ENCODE measurements at places on chromosomes 12 and 14.

DNA sequence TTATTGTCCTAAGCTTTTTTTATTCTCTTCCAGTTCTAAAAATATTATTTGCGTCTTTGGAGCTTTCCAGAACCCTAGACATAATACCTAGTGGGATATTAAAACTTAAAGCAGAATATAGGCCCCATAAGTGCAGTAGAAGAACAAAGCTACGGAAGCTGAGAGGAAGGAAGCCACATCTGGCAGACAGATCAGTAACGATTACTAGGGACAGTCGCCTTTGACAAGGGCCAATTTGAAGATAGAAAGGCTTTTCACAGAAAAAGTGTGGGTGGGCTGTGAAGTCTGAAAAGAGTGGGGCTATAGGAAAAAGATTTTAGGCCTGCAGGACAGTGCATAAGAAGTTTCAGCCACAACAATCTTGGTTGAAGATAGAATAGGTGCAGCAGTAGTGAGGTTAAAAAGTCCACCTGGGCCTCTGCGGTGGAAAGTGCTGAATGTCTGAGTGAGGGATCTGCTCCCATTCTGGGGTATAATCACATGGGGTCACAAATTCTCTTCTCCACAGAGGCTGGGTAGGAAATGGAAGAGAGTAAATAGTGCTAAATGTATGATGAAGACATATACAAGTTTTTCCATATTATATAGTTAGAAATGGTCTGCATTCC, 114.5 kb downstream of the CMAS start:
- DNase-seq: no peak

- peak; percentile 9 for DNase-seq
Measured at GRCh38 chr14:51167587-51168214, 72.3 kb upstream of the TMX1 start.

DNA sequence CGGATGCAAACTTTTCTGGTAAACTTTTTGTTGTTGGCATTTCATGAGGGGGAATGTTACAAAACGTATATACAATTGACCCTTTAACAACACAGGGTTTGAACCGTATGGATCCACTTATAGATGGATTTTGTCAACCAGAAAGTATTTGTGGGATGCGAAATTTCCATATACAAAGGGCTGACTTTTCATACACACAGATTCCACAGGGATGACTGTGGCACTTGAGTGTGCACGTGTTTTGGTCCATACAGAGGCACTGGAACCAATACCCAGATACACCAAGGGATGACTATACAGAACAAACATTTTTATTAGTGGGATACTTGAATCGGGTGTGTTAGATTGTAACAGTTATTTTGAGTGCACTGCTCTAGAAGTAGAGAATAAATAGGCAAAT, 29.8 kb upstream of the CCT2 start:
- DNase-seq: no peak

- peak; percentile 85 for DNase-seq
Measured at GRCh38 chr12:26226629-26227360, 31.4 kb downstream of the SSPN start.

DNA sequence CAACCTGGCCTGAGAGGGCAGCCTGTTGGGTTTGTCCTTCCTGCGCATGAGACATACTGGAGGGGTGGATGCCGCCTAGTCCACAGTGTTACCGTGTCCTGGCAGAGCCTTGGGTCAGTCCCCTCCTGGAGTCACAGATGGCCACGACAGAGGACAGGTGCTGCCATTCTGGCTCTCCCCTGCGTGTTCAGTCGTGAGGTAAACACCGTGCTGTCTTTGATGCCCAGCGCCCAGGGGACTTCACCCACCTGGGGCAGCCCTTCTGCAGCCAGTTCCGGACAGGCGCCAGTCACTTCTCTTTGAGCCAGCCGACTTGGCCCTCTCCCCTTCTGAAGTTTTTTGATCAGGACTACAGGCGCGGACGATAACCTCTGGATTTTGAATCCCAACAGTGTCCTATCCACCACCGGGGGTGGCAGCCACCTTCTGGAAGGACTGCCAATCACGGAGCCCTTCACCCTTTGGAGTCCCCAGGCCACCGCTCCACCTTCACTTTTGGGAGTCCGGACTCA, 933.0 kb downstream of the DIO2 start:
- no peak for DNase-seq

- no peak for DNase-seq
Measured at GRCh38 chr12:7601406-7601805, 64.3 kb downstream of the APOBEC1 start.

- DNase-seq: no peak
Measured at GRCh38 chr12:51071663-51072062, 11.7 kb downstream of the CSRNP2 start.

- no peak for DNase-seq
Measured at GRCh38 chr12:100767371-100767770, 27.2 kb upstream of the ANO4 start.

GRCh38 chr12:41250748-41251147, 62.6 kb downstream of the PDZRN4 start:
- DNase-seq: no peak

DNA sequence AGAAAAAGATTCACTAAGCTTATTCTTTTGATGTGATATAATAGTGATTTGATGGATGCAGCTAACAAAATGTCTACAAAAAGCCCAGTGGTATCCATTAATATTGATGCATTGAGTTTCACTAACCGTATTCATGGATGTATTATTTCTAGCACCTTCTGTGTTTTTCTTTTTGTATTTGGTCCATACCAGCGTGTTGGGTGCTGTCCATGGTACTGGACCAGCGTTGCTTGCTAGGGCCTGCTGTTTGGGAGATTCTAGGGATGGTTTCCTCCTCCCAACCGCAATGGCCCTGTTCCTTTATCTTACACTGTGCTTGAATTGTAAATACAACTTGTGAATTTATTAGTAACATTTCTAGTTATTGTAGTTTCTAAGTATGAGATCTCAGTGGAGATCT, 31.7 kb downstream of the ANO4 start:
- DNase-seq: peak; percentile 54

DNA sequence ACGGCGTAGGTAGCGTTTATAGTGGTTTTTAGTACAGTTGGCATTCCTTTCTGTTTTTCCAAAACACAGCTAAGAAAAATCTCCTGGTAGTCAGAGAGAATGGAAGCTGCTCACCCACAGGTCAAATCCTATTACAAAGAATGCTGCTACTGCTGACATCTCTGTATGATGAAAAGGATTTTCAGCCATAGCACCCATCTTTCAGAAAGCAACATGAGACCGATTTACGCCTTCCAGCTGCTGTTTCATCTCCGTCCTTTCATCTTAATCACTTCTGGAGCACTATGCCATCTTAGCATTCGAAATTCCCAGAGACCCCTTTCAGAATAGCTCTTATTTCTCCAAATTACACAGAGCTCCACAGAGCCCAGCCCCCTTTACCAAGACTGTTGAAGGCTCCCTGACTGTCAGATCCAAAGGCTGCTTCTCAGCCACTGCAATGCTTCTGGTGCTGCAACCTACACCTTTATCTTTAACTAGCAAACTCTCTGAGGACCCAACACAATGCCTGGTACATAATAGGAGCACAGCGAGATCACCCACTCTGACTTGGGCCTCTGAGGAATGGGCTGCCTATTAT, 211.8 kb downstream of the NEDD1 start:
- no peak for DNase-seq

- DNase-seq: no peak
Measured at GRCh38 chr12:2287151-2287550, 234.4 kb downstream of the CACNA1C start.

GRCh38 chr12:45209784-45210183, 6.1 kb upstream of the ANO6 start:
- DNase-seq: no peak

DNA sequence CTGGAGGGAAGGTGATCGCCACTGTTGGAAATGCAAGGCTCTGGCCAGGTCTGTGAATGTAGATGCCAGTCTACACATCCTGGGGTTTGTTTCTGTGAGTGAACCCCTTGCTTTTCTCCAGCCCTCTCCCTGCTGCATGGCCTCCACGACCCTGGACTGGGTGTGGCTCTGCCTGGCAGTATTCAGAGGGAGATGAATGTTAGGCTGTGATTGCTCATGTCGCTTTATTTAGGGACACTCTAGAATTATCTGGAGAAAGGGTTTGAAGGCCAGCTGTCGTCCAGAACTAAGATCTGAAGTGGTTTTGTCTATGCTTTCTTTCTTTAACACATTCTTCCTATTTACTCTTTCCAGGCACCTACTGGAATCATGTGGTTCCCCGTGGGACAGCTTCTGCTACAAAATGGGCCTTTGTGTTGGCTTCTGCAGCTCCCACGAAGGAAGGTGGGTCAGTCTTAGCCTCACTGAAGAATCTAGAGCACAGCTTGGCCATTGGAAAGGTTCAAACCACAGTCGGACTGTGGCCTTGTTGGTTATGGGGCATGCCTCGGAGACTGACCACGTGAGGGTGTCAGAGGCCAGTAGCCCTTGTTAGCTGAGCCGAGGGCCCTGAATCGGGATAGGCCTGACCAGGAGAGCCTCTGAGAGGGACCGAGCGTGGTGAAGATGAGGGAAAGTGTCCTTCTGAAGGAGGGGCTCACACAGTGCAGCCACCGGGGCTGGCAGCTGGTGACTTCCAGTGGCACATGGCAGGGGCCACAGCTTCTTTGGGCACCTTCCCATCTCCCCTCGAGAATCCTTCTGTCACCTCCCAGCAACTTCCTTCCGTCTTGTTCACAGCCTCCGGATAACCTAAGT, 59.1 kb downstream of the ANKRD9 start:
- no peak for DNase-seq

DNA sequence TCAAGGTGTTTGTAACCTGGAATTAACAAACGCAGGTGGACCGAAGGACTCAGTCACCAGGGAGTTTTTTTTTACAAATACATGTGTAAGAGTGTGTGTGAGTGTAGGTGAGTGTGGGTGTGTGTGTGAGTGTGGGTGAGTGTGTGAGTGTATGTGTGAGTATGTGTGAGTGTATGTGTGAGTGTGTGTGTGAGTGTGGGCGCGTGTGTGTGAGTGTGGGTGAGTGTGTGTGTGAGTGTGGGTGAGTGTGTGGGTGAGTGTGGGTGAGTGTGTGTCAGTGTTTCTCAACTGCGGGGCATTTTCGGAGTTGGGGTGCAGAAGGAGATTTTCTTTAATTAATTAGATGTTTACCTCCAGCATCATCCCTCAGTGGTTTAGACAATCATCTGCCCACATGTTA, 1178.8 kb downstream of the VRK1 start:
- DNase-seq: no peak

DNA sequence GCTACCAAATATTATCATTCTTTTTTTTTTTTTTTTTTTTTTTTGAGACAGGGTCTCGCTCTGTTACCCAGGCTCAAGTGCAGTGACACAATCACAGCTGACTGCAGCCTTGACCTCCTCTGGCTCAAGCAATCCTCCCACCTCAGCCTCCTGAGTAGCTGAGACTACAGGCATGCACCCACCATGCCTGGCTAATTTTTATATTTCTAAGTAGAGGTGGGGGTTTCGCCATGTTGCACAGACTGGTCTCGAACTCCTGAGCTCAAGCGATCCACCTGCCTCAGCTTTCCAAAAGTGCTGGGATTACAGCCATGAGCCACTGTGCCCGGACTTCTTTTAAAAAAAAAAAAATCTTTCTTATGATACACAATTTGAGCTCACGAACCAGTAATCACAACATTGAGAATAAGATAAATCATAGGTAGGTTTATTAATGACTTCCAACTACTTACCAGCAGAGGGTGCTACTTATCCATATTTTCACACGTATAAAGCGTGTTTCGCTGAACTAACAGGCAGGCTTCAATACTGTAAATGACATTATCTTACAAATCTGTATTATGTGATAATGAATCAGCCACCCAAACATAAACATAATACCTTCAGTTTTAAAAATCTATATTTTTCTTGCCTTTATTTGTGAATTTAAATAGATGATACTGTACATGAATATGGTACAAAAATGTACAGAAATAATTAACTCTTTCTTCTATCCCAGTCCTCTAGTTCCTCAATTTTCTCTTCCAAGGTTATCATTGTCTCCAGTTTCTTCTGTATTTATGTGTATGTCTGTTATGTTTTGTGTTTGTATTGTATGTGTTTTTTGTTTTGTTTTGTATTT, 42.5 kb upstream of the BCAT1 start:
- DNase-seq: peak; percentile 87

DNA sequence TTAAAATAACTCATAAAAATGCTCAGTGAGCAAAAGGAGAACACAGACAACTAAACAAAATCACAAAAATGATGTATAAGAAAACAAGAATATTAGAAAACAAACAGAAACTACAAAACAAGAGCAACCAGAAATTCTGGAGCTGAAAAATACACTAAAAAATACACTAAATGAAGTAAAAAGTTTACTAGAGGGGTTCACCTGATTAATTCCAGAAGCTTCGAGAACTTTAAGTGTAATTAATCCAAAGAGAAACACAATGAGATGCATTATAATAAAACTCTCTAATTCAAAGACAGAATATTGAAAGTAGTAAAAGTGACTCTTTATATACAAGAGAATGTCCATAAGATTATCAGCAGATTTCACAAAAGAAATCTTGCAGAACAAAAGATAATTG, 558.4 kb downstream of the CCER1 start:
- DNase-seq: no peak

- no peak for DNase-seq
Measured at GRCh38 chr12:94107910-94108309, 40.5 kb upstream of the PLXNC1 start.

DNA sequence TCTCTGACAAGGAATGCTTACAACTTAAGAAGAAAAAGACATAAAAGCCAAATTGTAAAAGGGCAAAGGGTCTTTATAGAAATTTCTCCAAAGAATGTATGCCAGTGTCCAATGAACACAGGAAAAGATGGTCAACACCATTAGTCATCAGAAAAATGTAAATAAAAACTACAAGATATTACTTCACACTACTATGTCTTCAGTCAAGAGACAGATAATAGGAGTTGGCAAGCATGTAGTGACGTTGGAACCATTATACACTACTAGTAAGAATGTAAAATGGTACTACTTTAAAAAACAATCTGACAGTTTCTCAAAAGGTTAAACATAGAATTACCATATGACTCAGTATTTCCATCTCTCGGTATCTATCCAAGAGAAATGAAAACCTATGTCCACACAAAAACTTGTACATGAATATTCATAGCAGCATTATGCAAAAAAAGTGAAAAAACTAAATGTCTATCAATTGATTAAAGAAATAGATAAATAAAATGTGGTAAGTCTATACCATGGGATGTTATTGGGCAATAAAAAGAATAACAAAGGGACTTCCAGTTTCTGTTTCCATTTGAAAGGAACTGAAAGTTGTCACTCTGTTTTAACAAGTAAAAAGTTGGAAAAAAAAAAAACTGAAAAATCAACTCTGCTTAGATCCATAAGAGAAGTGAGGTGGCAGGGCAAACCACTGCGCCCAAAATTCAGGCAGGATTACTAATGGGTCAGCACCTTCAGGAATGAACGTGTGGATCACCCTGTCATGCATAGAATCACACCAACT, 69.8 kb downstream of the ALG10B start:
- DNase-seq: peak; percentile 22
